ENCODE measurements at places on chromosomes 11 and 22.
A peak's percentile ranks its signal among the peaks of the same experiment; 100 is the strongest.

GRCh38 chr11:45817191-45817590 is 12.2 kb downstream of the SLC35C1 start:
- DNase-seq: no peak

- no peak for DNase-seq
Measured at GRCh38 chr11:70100791-70101190, 22.7 kb downstream of the ANO1 start.

DNA sequence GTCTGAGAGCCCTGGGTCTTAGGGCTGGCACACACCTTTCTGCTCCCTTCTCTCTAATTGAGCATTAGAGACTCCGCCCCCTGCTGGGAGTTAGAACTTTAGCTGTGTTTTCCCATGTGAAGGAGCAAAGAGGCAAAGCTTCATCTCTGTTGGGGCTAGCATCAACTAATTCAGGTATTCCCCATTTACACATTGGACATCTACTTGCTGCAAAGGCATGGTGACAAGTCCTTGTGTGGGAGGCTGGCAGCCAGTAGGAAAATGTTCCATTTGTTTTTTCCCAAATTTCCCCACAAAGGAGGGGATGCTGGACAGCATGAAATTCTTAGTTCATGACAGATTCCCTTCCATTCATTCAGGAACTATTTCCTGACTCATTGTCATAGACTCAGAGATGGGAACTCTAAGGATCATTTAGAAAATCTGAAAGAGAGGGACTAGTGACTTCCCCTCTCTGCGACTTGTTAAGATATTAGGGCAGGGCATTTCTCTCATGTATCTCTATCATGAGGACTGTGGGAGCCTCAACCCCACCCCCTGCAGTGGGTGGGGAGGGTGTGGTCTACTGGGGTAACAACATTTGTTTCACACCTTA is 3.6 kb downstream of the CD44 start:
- no peak for DNase-seq

GRCh38 chr11:119897576-119897975 is 168.6 kb upstream of the NECTIN1 start:
- DNase-seq: no peak

- no peak for DNase-seq
Measured at GRCh38 chr22:37032134-37032534, 12.6 kb downstream of the MPST start.

DNA sequence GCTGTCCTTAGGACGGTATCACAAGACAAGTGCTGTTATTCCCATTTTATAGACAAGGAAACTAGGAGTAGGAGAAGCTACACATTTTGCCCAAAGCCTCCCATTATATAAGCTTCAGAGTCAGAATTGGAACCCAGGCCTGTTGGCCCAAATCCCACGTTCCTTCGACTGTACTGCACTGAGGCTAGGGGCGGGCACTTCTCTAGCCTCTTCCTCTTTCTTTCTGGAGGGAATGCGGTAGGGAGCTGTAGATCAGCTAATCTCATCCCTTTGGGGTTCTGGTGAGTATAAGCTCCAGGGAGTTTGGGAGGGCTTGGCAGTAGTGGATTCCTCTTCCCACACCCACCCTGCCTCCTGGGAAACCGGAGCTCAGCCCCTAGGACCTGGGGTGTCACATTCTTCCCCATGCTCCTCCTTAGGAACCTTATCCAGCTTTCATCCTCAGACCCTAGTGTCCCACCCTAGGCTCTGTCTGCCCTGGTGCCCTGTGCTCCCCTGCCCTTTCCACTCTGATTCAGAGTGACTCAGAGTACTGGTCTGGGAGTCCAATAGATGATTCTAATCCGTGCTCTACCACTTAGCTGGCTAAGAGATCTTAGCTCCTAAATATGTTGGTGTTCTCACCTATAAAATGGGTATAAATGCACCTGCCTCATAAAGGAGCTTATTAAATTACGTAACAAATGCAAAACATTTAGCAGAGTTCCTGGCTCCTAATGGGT is 29.3 kb downstream of the PHLDB1 start:
- no peak for DNase-seq

GRCh38 chr11:65403607-65404121 is 17.2 kb downstream of the FRMD8 start:
- peak; percentile 46 for DNase-seq

Data from activated B cell treated with CpG ODN at 0.5 μM for 24 hours (primary cell).